CD4-positive, CD25-positive, alpha-beta regulatory T cell (primary cell): ENCODE measurements at places on chromosomes 12 and 14. TPM values are rescaled to one million over a fixed set of nuclear protein-coding genes. Genes with fewer than 3 reads are reported as not detected.
A peak's percentile ranks its signal among the peaks of the same experiment; 100 is the strongest.

DNA sequence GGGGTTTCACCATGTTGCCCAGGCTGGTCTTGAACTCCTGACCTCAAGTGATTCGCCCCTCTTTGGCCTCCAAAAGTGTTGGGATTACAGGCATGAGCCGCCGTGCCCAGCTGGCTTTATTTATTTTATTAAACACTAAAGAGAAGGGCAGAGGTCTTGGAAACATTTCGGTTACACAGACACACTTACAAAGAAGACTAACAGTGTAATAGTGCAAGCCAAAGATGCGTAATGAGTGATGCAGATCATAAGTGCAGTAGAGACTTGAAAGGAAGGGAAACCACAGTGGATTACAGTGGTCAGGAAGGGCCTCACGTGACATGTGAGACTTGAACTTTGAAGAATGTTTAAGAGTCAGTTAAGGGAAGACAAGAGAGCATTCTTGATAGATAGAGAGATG lies 33.9 kb upstream of the CDK17 start:
- peak; percentile 71 for DNase-seq

DNA sequence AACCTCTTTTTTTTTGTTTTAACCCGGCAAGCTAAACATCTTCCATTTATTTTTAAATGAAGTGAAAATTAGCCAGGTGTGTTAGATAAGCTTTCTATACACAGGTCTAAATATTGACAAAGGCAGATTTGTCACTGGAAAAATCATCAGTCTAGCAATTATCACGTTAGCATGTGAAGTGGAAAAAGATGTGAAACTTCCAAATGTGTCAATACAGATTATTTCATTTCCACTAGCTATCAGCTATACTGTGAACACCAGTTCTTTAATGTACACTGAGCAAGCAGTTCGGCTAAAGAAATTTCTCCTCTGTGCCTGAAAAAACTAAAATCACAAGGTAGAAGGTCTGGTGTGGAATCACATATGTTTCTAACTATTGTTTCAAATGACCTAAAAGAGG lies 96.6 kb upstream of the G2E3 start:
- no peak for DNase-seq

GYS2 gene
- not detected for total RNA-seq

DNA sequence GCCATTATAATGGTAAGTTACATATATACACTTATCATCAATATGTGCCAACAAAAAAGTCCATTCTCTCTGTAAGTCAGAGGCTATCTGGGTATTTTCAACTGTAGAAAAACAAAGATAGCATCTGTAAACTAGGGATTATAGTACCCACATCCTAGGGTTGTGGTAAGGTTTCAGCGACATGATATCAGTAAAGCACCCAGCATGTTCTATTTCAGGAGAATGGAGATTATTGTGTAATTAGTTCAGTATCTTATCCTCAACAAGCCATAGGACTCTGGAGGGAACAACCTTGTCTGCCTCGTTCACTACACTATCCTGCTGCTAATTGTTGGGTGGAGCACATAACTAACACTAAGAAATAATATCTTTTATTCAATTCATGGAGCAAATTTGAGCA lies 19.7 kb upstream of the CKAP4 start:
- DNase-seq = no peak

MYH6 gene
- not detected for total RNA-seq

KRT6A gene
- total RNA-seq = not detected

DNA sequence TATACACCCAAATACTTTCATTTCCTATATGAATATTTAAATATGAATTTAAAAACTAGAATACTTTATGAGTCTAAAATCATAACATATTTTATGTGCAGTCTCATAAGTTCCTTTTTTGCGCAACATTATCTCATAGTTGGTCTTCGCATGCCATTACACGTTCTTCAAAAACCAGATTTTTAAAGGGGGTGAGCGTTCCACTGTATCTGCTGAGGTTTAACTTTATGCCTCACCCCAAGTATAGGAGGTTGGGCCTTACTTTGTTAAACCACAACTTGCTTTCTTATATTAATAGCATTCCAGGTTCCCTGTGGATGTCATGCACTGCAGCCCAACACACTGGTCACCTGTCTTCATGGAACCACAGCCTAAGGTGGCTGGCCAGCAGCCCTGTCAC lies 118.6 kb downstream of the APAF1 start:
- no peak for DNase-seq

GRCh38 chr12:120662879-120663278 lies 22.5 kb downstream of the CABP1 start:
- DNase-seq = no peak

- no peak for DNase-seq
Measured at GRCh38 chr12:11697670-11698387, 48.4 kb downstream of the ETV6 start.

GRCh38 chr12:110281549-110282299 lies 677 bp downstream of the ATP2A2 start:
- peak; percentile 36 for DNase-seq

GRCh38 chr12:101039848-101040531 lies 170.0 kb downstream of the SLC5A8 start:
- DNase-seq = no peak

GRCh38 chr14:78904094-78904493 lies 733.9 kb downstream of the NRXN3 start:
- no peak for DNase-seq

ASCL1 gene
- not detected for total RNA-seq

LACRT gene
- total RNA-seq = not detected

GRCh38 chr12:4030929-4031702 lies 157.9 kb upstream of the PARP11 start:
- DNase-seq = peak; percentile 81

GRCh38 chr14:52053044-52053443 lies 15.8 kb downstream of the NID2 start:
- DNase-seq = no peak

DNA sequence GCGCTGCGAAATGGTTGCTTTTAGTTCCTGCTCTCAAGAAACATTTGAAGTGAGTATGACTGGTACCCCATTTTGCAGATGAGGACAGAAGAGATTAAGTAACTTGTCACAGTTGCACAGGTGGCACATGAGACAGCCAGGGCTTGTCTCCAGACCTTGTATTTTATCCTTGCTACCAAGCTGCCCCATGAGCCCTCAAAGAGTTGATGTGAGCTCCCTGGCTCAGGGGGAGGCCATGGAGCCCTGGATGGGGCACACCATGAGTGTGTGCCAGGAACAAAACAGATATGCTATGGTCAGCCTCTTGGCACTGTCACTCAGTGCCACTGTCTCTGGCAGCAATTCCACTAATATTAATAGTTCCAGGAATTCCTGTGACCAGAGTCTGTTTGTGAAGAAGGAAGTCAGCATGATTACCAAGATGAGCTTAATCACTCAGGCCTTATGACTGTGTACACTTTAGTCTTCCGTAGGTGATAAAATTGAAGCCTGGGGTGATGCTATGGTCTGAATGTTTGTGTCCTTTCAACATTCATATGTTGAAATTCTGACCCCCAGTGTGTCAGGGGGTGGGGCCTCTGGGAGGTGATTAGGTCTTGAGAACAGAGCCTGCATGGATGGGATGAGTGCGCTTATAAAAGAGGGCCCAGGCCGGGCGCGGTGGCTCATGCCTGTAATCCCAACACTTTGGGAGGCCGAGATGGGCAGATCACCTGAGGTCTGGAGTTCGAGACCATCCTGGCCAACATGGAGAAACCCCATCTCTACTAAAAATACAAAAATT lies 806.8 kb downstream of the AACS start:
- no peak for DNase-seq

GRCh38 chr12:69163681-69164362 lies 75.5 kb upstream of the CPSF6 start:
- DNase-seq = no peak

- no peak for DNase-seq
Measured at GRCh38 chr12:31225656-31226535, 100.1 kb downstream of the SINHCAF start.

DNA sequence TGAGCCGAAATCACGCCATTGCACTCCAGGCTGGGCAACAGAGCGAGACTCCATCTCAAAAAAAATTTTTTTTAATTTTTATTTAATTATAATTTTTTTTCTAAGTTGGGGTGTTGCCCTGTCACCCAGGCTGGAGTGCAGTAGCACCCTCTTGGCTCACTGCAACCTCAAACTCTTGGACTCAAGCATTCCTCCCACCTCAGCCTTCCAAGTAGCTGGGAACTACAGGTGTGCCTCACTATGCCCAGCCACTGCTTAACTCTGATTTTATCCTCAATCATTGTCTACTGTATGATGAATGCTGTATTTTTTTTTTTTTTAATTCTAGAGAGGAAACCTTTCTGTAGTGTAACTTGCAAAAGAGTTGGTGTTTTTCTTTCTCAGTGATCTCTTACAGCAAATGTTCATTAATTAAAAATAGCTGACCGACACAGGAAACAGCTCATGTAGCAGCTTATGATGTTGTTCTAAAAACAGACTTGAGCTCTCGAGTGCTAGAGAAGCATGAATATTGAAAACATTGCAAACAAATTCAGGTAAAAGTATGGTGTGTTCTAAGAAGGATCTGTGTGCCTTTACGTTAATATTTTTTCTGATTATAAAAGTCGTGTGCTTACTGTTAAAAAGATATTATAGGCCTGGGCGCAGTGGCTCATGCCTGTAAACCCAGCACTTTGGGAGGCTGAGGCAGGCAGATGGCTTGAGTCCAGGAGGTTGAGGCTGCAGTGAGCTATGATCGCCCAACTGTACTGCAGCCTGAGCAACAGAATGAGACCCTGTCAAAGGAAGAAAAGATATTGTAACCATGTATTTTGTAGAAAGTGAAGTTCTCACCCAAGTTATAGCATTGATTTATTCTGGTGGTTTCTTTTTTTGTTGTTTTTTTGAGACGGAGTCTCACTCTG lies 68.9 kb downstream of the FGD4 start:
- DNase-seq = no peak

ACSS3 gene
- not detected for total RNA-seq

DNA sequence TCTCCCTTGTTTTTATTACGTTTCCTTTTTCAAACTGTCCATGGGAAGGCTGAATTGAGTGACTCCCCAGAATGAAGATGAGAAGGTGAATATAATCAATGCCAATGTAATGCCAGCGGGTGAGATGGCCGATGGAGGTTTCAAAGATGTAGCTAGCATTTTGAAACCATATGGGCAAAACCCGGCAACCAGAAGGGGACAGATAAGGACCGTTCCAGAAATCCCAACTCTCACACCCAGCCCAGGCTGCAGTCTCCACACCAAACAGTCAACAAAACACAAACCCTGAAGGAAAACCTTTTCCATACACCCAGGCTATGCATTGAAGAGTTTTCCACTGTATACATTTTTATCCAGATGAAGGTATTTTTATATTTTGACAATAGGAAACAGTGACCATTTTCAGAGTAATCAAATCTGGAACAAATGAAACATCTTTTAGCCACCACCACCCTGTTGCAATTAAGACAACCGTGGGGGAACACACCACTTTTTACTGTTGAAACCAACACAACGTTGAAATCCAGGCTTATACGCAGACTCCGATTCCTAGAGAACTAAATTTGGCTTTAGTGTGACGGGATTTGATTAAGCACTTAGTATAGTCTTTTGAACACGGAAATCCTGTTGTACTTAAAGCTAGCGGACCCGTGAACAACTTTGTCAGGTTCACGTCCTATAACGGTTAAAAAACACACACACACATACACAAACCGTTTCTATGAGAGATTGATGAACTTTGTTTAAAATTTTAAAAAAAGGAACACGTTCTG lies 19.0 kb downstream of the PHETA1 start:
- DNase-seq = no peak

SIRT4 gene
- total RNA-seq = 0.79 TPM

GRCh38 chr14:55477680-55478079 lies 37.3 kb upstream of the TBPL2 start:
- DNase-seq = no peak

DNA sequence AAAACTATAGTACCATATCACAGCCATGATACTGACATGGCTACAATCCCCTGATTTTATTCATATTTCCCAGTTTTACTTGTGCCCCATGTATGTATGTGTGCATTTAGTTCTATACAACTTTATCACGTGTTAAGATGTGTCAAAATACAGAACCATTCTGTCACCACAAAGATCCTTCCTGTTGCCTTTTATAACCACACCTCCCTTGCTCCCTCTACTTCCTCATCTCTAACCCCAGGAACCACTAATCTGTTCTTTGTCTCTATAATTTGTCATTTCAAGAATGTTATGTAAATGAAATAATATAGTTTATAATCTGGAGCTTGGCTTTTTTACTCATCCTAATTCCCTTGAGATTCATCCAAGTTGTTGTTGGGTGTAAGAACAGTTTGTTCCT lies 358.4 kb downstream of the DPF3 start:
- DNase-seq = peak; percentile 39

GRCh38 chr12:774051-774614 lies 21.8 kb downstream of the WNK1 start:
- DNase-seq = no peak

TRIM9 gene
- total RNA-seq = 0.12 TPM

GRCh38 chr14:63901434-63902085 lies 48.8 kb downstream of the SYNE2 start:
- no peak for DNase-seq

DNA sequence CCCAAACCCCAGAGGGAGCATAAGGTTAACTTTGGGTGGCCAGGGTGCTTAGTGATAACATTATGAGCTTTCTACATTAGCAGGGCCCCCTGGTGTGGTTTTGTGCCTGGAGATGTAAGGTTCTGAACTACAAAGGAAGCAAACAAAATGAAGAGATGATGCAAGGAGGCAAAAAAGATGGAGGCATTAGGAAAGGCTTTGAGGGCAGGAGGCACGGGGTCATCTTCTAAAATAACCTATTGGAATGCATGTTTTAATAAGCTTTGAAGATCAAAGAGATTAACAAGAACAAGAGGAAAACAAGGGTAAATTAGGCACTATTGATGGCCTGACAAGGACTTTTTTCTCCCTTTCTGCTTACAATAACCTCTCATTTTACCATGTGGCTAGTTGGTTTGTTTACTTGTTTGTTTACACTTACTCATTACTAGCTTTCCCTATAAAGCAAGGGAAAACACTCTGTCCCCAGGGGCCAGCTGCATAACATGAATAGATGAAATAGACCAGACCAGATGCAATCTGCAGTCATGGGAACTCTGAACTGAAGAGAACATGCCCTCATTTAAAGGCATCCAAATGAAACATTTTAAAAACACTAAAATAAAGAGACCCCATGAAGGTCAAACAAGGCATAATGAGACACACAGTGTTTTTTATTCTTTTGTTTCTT lies 390.3 kb downstream of the DIO2 start:
- no peak for DNase-seq

GRCh38 chr12:45680362-45680761 lies 49.1 kb upstream of the ARID2 start:
- DNase-seq = no peak

GRCh38 chr14:93186466-93186865 lies 1.3 kb downstream of the LYSET start:
- DNase-seq = no peak
